ENCODE measurements at places on chromosomes 3 and 15. TPM values are rescaled to one million over a fixed set of nuclear protein-coding genes. Genes with fewer than 3 reads are reported as not detected.

ARGFX gene
- total RNA-seq: not detected

FOXB1 gene
- total RNA-seq: not detected

TICRR gene
- total RNA-seq: 2.4 TPM

TUSC2 gene
- 31.8 TPM for total RNA-seq

PLSCR5 gene
- not detected for total RNA-seq

PARP3 gene
- 10.3 TPM for total RNA-seq

GRIP2 gene
- 9.1 TPM for total RNA-seq
